ENCODE measurements at places on chromosomes 5 and 9.

DNA sequence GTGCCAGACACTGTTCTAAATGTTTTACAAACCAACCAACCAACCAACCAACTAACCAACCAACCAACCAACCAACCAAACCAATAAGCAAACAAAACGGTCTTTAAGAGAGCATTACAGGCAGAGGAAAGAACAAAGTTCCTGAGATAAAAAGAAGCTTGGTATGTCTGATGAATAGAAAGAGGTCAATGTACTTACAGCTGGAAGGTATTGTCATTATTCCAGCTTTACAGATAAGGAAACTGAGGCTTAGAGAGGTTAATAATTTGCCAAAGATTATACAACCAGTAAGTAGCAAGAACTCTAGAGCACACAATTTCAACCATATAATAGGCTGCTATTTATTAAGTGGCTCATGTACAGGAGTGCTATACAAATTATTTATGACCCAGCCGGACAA is 29.6 kb downstream of the C9orf57 start:
- no peak for DNase-seq

DNA sequence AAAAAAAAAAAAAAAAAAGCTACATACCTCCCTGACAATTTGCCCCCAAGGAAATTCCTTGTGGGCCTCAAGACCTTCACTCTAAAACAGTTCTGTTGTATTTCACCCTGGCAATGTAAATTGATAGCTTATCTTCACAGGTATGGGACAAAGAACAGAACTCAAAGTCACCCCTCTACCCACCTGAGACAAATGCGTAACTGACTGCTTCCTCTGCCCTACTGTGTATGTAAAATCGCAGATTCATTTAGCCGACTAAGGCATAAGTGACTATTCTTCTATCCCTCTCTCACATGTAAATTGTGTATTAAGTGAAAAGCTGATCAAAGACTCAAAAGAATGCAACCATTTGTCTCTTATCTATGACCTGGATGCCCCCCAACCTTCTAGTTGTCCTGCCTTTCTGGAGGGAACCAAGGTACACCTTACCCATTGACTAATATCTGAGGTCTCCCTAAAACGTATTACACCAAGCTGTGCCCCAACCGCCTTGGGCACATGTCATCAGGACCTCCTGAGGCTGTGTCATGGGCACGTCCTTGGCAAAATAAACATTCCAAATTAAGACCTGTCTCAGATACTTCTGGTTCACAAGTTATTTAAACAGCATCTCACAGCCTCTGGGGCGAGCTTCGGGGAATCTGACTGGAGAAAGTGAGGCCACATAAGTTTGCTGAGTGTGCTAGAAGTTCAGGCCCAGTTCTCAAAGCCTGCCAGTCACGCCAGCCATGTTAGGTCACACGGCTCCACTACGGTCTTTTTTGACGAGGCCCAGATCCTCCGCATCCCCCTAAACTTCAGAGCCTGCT is 954 bp downstream of the TBCA start:
- peak; percentile 44 for DNase-seq

- DNase-seq: no peak
Measured at GRCh38 chr5:64973215-64973614, 204.5 kb downstream of the CWC27 start.

DNA sequence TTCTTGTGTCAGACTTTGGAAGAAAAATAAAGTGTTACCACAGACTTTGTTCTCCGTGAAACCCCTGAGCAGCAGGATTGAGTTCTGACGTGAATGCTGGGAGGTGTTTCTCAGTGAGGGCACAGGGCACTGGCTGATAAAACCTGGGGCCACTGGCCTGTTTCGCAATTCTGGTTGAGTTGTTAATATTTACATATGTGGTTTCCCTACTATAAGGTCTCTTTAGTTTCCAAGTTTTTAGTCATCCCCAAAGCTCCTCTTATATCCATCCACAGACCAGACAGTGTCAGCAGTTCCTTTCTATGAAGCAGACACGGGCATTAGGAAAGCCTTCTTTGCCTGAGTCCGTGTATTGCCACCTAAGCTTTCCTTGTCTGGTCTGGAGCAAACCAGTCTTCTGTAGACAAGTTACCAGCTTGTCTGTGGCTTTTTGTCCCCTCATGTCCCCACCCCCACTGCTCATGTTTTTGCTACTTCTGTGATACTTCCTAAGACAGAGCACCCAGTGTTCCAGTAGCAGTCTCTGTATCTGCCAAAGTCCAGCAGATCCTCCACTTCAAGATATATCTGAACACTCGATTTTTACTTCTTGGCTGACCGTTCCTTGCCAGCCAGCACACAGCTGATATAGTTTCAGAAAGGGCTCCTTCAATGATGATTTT is 42.0 kb downstream of the ACO1 start:
- DNase-seq: no peak

- DNase-seq: peak; percentile 58
Measured at GRCh38 chr5:55997742-55998351, 3.1 kb upstream of the IL6ST start.

DNA sequence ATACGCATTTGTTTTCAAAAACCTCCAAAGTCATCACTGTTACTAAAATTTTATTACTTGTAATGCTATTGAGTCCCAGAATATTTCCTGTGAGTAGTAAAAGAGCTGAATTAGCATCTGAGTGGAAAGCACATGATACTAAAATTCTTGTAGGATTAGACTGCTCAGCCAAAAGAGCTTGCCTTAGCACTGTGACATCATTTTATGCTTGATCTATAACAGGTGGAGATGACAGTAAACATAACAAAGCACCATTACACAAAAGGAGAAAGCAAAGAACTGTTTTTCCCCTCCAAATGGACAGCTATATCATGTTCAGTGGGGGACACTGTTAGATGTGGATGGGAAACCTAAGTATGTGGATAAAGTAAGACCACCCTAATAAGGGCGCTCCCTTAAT is 5.8 kb upstream of the JAK2 start:
- no peak for DNase-seq

DNA sequence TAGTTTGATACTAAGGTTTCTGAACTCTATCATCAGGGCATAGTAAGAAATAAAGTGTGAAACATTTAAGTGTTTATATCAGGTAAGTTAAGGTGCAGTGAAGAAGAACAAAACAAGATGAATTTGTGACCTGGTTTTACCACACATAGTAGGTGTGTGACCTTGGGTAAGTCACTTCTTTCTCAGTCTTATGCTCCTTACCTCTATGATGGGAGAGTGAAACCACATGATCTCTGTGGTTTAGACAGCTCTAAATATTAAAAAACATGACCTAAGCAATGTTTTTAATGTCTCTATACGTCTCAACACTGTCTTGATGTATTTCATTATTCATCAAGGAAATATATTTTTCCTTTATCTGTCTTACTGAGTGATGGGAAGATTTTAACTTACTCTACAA is 629.6 kb upstream of the DMAC1 start:
- DNase-seq: peak; percentile 54

GRCh38 chr5:18305288-18305924 is 671.1 kb downstream of the TAF11L14 start:
- peak; percentile 6 for DNase-seq

DNA sequence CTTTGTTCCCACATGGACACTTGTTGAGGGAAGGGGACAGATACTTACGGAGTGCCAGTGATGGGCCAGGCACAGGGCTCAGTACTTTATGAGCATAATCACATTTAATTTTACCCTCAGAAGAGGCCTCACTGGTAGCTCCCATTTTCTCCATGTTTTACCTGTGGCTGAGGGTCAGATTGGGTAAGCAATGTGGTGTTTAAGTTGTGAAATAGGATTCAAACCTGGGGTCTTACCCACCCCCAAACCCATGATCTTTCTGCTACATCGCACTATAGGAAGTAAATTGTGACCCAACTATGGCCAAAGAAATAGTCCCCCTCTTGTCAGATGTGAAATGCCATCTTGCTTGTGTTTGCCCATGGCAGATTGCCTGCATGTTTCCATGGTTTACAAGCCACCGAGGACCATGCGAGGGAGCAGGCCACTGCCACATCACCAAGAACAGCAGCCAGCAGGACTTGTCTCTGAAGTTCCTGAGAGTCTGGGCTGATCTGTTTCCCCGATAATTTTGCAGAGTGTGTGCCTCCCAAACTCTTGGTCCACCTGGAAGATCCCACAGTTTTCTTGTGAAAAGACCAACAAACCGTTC is 95.4 kb downstream of the MACROH2A1 start:
- no peak for DNase-seq

GRCh38 chr9:117044241-117044640 is 357.1 kb downstream of the TRIM32 start:
- DNase-seq: no peak

DNA sequence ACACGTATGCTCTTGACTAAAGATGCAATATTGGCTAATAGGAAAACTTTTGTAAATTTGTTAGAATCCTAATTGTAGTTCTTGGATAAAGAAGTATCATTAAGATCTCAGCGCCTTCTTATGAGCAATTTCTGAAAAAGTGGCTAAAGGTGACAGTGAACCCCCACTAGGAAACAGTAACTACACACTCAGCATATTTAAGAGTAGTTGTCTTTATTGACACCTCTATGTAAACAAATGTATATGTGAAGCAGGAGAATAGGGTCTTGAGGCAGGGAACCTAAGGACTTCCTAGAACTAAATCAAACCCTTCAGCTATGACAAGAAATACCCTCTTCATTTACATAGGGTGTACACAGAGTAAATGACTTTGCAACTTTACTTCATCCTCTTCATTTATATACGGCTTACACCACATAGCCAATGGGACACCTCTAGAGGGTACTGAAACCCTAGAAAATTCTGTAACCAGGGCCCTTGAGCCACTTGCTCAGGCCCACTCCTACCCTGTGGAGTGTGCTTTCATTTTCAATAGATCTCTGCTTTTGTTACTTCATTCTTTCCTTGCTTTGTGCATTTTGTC is 2.8 kb downstream of the NIPSNAP3A start:
- no peak for DNase-seq
